ENCODE measurements at places on chromosomes 12 and 14. TPM values are rescaled to one million over a fixed set of nuclear protein-coding genes. Genes with fewer than 3 reads are reported as not detected.

HPD gene
- not detected for total RNA-seq

PLEKHH1 gene
- 2.9 TPM for total RNA-seq

RDH12 gene
- 1.7 TPM for total RNA-seq

RPS6KL1 gene
- total RNA-seq: 1.7 TPM

SART3 gene
- 35.9 TPM for total RNA-seq

ARHGDIB gene
- 3.6 TPM for total RNA-seq

ATXN2 gene
- 5.1 TPM for total RNA-seq

SDSL gene
- 4.8 TPM for total RNA-seq

TTLL5 gene
- 10.4 TPM for total RNA-seq

GNB3 gene
- total RNA-seq: not detected

KLRB1 gene
- total RNA-seq: not detected

CACNA2D4 gene
- not detected for total RNA-seq

SERPINA10 gene
- total RNA-seq: not detected

CCDC197 gene
- total RNA-seq: not detected

TPH2 gene
- not detected for total RNA-seq

CYP46A1 gene
- not detected for total RNA-seq

RAB35 gene
- 27.0 TPM for total RNA-seq

ERP27 gene
- not detected for total RNA-seq

GSG1 gene
- total RNA-seq: not detected

SLC25A47 gene
- not detected for total RNA-seq

PMCH gene
- not detected for total RNA-seq

OTOGL gene
- not detected for total RNA-seq

PAPLN gene
- 5.5 TPM for total RNA-seq

FKBP4 gene
- 96.1 TPM for total RNA-seq

RPGRIP1 gene
- not detected for total RNA-seq

TBC1D30 gene
- 4.0 TPM for total RNA-seq

TMEM132C gene
- not detected for total RNA-seq

KLHL33 gene
- not detected for total RNA-seq

RNASE2 gene
- total RNA-seq: not detected

LRRIQ1 gene
- 0.24 TPM for total RNA-seq

LPAR5 gene
- 2.3 TPM for total RNA-seq

SCN8A gene
- total RNA-seq: 0.64 TPM

OAS3 gene
- total RNA-seq: 11.1 TPM

CPNE8 gene
- total RNA-seq: 11.3 TPM

CFAP54 gene
- 0.85 TPM for total RNA-seq

IL26 gene
- total RNA-seq: not detected

PELI2 gene
- total RNA-seq: 5.8 TPM

AICDA gene
- total RNA-seq: 0.48 TPM

POTEM gene
- total RNA-seq: not detected
